Activated CD8-positive, alpha-beta memory T cell treated with anti-CD3 and anti-CD28 coated beads, Interleukin-2, amount 10 ng/mL, durations not matched to agents 7 days and 5 days (primary cell): ENCODE measurements at places on chromosomes 11 and 22. TPM values are rescaled to one million over a fixed set of nuclear protein-coding genes. Genes with fewer than 3 reads are reported as not detected.

The SYT12 gene
- total RNA-seq, result not detected

The APOBEC3A gene
- total RNA-seq, result not detected

The PPP2R1B gene
- total RNA-seq, result 64.9 TPM

The OR52I2 gene
- not detected for total RNA-seq

The SLC5A4 gene
- total RNA-seq, result not detected

The SYCE3 gene
- total RNA-seq, result 0.96 TPM

The DEPDC7 gene
- total RNA-seq, result 2.3 TPM

The ANO9 gene
- 33.0 TPM for total RNA-seq

The DNAJB7 gene
- total RNA-seq, result not detected

The KRTAP5-10 gene
- total RNA-seq, result not detected

The SLC22A9 gene
- not detected for total RNA-seq

The MRGPRE gene
- not detected for total RNA-seq

The ANGPTL5 gene
- not detected for total RNA-seq

The OVOL1 gene
- not detected for total RNA-seq

The SLC22A25 gene
- not detected for total RNA-seq

The CCDC179 gene
- total RNA-seq, result not detected

The WNT11 gene
- total RNA-seq, result 2.0 TPM

The CREB3L1 gene
- not detected for total RNA-seq

The SYT13 gene
- total RNA-seq, result not detected

The ALDH3B2 gene
- not detected for total RNA-seq

The EIF4G2 gene
- 579 TPM for total RNA-seq

The POU2AF1 gene
- 7.4 TPM for total RNA-seq

The PDGFD gene
- total RNA-seq, result 0.12 TPM
